ENCODE measurements at places on chromosomes 7 and 10.

GRCh38 chr10:17586821-17587234 is 30.3 kb downstream of the HACD1 start:
- DNase-seq: peak; percentile 43

DNA sequence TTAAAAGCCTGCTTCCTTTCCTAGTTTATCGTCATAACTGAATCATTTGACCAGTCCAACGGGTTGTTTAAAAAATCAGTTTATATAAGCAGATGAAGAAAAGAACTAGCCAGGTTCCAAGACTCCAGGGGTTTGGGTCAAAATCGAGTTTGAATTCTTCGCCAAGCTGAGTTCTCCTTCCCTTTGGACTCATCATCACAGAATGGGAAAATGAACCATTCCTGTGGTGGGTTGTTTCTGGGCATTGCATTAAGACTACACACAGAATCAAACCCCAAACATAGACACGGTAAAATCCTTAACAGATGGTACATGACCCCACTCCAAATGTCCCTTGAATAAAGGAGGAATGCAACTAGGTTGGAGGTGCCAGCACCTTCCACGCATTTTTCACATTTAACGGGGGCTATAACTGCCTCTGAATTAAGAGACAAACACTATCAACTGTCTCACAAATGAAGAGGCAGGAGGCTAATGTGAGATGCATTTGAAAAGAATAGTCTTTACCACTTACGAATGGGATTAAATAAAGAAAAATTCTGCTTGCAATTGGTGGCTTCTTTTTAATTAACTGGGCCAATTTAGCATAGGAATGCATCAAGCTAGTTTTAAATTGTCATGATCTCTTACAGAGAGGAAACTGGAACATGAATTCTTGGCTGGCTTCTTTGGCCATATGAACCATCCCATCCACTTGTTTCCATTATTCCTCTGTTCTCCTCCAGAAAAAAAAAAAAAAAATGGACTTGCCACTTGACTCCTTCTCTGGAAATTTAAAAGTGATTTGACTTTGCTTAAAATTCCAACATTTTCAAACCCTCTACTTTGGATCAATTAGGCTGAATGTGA is 61.1 kb downstream of the CHST15 start:
- DNase-seq: peak; percentile 22

DNA sequence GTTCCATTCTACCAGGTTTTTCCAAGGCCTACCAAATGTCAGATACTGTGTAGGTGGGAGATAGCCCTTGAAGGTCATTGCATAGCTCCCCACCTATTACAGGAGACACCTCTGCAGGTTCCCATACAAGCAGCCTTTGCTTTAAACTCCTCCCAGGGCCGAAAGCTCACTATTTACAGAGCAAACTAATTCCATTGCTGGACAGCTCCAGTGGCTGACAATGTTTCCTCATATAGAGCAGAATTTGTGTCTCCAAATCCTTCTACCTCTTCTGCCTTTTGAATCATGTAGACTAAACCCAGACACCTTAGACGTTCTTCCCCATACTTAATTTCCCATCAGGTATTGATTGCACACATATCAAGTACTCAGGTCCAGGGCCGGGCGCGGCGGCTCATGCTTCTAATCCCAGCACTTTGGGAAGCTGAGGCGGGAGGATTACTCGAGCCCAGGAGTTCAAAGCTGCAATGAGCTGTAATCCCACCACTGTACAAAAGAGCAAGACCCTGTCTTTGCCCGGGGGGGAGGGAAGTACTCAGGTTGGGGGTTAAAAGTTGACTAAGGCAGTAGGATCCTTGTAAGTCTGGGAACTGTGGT is 2.1 kb downstream of the CNNM1 start:
- DNase-seq: peak; percentile 31

DNA sequence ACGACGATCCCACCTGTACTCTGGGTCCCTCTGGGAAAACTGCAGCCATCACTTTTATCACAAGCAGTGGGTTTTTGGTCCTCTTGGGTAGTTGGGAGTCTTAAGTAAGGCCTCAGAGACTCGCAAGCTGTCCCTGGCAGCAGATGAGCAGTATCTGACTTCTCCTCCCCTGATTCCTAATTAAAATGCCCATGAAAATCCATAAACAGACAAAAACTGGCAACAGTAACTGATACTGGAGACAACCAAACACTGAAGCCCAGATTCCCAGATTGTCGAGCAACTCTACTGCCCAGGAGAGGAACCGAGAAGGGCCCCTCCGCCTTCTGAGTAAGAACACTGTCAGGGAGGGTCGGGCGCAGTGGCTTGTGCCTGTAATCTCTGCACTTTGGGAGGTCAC is 333.8 kb downstream of the CALN1 start:
- no peak for DNase-seq

DNA sequence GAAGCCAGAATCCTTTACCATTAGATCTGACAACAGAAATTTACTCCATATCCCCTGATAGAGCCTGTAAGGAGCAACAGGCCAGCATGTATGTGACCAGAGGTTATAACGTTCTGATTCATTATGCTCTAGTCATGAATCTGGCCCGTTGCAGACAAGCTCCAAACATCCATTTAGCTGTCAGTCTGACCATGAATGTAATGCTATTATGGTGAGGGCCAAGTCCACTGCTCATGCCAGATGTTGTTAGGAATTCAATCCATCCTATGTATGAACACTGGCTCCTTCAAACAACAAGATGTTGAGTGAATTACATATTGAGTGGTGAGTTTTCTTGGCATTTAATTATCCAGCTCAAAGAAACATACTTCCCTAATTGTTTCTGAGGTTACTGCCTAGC is 610.1 kb upstream of the ANKRD30A start:
- peak; percentile 64 for DNase-seq

All from fibroblast of lung (primary cell).